ENCODE measurements at places on chromosomes 6 and 20.
A peak's percentile ranks its signal among the peaks of the same experiment; 100 is the strongest.

- DNase-seq = no peak
Observed at GRCh38 chr20:31476643-31477215, 1.6 kb downstream of the REM1 start.

DNA sequence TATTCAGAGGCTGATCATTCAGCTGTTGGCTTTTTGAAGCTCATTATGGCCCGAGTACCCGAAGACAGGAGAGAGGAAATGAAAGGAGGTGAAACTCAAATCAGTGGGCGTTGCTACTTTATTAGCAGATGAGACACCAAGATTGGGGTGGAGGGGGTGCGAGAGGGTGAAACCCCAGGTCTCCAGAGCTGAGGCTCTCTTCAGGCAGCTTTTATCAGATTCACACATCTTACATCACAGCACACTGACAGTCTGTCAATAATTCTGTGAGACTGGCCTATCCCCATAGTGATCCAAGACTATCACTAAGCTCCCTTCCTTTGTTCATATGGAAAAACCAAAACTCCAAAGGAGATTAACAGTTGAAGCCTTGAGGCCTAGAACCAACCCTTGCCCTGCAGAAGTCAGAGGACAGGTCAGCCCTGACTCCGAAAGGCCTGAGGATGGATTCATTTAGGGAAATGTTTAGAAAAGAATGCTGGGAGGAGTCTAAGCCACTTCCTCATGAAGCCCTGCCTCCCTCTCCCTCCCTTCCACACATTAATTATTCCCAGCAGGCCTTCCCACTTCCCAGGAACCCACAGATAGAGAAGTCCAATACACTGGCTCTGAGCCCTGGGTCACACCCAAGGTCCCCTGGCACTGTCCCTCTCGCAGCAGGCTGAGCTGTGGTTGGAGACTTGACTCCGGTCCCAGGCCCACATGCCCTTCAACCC lies 23.2 kb downstream of the TRERF1 start:
- no peak for DNase-seq

DNA sequence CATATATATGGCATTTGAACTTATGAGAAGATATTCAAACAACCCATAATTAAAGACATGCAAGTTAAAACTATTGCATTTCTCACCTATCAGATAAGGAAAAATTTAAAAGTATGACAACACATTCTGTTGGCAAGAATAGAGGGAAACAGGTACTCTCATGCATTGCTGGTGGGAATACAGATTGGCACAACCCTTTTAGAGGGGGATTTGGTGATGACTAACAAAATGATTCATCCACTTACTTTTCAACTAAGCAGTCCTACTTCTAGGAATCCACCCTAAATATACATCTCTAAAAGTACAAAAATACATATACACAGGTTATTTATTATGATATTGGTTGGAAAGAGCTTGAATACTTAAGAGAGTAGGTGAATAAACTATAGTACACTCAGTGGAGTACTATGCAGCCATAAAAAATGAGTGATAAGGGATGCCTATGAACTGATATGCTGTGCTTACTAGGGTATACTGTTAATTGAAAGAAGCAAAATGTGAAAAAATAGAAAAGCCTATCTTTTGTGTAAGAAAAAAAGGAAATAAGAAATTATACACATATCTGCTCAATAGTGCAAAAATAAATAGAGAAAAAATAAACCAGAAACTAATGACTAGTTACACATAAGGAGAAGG lies 42.2 kb downstream of the ADAT2 start:
- DNase-seq = no peak

DNA sequence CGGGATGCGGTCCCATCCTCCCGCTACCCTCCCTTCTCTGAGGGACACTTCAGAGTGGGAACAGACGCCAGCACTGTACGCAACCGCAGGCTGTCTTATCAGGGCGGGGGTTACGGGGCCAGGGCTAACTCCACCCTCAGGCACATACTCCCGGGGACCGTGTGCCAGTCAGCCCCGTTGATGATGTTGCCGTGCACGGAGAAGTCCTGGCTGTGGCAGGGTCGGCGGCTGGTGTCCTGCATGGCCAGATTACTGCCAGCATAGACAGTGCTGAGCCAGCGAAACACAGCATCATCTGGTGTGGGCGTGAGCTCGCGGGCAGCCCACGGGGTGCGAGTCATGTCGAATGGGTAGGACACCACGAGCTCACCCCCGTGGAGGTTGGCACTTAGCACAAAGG lies 5.0 kb downstream of the CPXM1 start:
- no peak for DNase-seq

- DNase-seq = no peak
Observed at GRCh38 chr6:25954756-25955155, 7.8 kb upstream of the TRIM38 start.

DNA sequence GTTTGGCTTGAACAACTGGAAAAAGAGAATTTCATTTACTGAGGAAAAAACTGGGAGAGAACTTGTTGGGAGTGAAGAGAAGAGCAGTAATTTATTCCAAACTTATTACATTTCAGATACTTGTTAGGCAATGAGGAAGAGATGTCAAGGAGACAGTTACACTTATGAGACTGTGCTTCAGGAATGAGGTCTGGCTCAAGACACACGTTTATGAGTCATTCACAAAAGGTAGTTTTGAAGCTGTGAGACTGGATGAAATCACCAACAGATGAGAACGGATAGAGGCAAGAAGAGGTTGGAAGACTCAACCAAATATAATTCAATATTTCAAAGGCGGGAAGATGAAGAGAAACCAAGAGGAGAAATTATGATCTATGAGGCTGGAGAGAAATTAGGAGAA lies 70.6 kb upstream of the DEFB112 start:
- DNase-seq = no peak

- no peak for DNase-seq
Observed at GRCh38 chr6:133377219-133377618, 136.1 kb downstream of the EYA4 start.

DNA sequence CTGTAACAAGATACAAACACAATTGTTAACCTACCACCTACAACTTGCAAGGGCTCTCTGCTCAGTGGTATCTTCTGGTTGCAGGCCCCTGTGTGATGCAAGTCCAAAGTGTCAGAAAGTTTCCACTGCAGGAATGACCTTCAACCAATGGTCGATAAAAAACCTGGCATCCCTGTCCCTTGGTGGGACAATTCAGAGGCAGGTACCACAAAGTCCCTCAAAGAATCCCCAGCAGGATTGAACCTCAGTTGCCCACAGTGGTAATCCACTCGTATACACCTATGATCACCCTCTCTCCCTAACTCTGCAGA lies 15.9 kb downstream of the GLO1 start:
- DNase-seq = no peak

- no peak for DNase-seq
Observed at GRCh38 chr20:21090111-21090618, 16.0 kb downstream of the LINC00237 start.

- no peak for DNase-seq
Observed at GRCh38 chr20:21033817-21034216, 72.3 kb downstream of the LINC00237 start.

DNA sequence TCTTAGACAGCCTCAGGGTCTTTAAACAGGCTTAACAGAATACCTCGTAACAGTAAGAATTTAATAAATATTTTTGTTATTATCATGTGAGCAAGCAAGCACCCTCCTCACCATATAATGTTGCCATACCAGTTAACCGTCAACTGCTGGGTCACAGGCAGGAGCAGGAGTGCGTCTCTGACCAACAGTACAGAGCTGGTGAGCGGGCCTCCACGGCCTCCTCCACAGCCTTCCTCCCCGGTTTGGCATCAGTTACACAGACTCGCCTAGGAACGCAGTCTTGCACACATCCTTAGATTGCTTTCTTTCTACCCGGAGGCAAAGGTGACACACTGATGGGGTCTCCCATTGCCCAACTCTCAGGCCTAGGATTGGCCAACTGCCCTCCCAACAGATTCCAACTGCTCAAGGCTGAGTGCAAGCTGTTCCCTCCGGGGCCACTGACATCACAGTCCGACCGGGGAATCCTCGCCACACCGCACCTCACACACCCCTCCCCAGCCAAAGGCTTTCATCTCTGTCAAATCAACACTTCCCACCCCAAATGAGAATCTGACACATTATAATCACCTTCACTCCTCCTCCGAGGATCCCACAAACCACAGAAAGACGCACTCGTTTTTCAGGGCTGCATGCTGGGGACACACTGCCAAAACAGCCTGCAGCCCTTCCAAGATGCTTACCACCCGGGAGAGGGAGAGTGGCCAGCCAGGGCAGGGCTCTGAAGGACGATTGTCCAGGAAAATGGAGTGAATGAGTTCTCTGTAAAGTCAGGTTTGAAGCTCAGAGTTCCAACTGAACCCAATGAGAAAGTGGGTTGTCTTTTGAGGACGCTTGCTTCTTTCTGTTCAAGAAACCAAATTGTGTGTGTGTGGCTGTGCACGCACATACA lies 63.2 kb downstream of the PDE10A start:
- DNase-seq = no peak

DNA sequence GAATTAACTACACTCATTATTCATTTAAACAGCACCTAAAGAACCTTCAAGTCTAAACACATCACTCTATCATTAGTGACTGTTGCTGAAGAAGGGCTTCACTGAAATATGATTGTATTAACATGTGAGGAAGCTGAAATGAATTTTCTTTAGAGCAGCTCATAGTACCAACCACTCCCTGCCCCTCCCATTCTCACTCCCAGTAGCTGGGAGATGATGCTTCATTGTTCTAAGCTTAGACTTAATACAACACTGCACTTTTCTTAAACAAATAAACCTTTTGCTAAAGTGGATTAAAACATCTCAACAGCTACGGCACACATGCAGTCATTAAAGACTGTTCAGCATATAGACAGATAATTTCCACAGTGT lies 63.1 kb downstream of the ATXN1 start:
- DNase-seq = no peak

DNA sequence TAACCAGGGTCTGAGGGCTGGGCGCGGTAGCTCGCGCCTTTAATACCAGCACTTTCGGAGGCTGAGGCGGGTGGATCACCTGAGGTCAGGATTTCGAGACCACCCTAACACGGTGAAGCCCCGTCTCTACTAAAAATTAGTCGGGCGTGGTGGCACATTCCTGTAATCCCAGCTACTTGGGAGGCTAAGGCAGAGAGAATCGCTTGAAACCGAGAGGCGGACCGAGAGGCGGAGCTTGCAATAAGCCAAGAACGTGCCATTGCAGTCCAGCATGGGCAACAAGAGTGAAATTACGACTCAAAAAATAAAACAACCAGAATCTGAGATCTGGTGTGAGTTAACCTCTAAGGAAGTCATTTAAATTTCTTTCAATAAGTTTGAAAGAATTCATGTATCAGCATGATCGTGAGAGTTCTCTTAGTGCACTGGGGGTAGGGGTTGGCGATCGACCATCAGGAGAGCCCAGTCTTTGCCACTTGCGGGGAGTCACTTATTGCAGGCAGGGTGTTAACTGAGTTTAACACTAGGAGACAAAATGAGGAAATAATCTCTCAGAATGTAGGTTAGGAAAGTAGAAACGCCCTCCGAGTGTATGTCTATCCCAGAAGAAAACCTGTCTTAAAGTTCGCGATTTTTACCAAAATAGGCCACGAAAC lies 206.5 kb upstream of the ZNF184 start:
- DNase-seq = no peak

GRCh38 chr6:9896806-9897205 lies 518.1 kb downstream of the TFAP2A start:
- DNase-seq = no peak

- no peak for DNase-seq
Observed at GRCh38 chr20:34001378-34001777, 7.7 kb downstream of the RALY start.

GRCh38 chr20:11451793-11452291 lies 465.9 kb upstream of the BTBD3 start:
- DNase-seq = no peak

GRCh38 chr6:89508755-89509563 lies 76.0 kb downstream of the ANKRD6 start:
- DNase-seq = no peak

DNA sequence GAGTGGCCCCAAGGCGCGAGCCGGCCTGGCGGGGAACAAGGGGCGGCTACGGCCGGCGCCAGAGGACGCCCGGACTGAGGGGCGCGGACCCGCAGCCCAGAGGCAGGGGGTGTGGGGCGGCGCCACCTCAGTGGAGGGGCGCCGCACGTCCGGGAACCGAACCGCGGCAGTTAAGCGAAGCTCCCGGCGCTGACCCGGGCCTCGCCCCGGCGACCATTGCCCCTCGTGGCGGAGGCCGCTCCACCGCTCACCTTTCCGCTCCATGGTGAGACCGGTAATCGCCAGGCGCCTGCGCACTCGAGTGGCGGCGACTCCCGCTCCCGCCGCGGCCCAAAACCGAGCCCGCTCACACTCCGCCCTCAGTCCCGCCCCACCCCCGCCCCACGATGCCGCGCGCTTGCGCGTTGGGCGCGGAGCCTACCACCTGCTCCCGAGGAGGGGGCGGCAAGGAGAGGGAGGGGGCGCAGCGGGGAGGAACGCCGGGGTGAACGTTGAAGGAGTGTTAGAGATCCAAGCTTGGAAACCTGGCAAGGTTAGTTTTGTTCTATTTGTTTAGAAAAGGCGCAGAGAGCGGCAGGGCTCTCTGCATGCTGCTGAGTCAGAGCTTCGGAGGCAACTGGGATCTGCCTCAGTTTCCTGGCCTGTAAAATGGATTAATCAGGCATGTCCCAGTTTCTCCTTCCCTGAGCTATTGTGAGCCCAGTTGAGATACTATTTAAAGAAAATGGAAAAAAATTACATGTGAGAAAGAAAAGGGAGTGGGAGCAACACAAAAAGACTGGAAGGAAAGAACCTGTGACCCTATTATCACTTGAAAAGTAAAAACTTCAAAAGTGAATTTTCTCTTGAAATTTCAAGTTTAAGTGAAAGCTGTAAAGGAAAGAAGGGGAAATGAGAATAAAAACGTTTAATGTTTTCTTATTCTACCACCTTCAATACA lies at the start of gene SRPK1:
SRPK1 (minus strand) TSS at position 306 of the 940 bp plus-strand sequence; CDS start at position 264, 42 bp downstream.
- peak; percentile 71 for DNase-seq

DNA sequence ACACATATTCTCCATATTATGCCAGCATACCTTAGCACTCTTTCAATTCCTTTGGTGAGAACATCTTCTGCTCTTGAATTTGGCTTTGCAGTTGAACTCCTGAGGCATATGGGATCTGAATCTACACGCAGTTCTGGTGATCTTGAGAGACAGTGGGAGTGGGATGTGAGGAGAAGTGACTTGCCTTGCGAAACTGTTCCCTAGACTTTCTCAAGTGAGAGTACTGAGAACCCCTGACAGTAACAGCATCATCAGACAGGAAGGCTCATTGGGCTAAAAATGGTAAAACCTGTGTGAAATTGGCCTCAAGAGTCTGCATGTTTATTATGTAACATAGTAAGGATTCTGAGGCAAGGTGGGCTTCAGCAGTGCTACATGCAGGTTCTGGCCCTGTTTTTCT lies 49.1 kb upstream of the CEP85L start:
- no peak for DNase-seq

Data from hippocampal formation (tissue), 2 donors.